ENCODE measurements at places on chromosomes 5 and 9. TPM values are rescaled to one million over a fixed set of nuclear protein-coding genes. Genes with fewer than 3 reads are reported as not detected.

DNA sequence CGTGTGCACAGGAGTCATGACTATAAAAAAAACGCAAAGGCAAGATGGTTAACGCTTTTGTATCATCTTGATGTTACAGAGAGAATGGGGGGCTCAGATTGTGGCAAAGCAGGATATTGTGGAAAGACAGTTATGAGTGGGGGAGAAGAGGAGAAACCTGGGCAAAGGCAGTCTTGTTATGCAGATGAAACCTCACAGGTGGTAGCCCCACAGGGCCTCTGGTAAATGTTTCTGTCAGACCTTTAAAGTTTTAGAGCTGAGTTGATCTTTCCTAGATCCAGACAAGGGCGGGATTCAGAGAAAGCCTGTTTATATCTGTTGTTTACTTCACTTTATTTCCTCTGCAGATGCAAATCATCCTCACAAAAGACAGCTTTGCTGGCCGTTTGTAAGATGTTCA lies 55.2 kb downstream of the C9orf85 start:
- no peak for DNase-seq

DNA sequence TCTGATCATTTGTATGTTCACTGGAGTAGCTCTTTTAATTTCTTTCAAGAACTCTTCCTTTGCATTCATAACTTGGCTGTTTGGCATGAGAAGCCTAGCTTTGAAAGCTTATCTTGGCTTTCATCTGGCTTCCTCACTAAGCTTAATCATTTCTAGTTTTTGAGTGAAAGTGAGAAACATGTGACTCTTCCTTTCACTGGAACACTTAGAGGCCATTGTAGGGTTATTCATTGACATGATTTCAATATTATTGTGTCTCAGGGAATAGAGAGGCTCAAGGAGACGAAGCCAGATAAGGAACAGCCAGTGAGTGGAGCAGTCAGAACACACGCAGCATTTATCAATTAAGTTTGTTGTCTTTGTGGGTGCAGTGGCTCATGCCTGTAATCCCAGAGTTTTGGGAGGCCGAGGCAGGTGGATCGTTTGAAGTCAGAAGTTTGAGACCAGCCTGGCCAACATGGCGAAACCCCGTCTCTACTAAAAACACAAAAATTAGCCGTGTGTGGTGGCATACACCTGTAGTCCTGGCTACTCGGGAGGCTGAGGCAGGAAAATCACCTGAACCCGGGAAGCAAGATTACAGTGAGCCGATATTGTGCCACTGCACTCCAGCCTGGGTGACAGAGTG lies 98.3 kb downstream of the UGCG start:
- DNase-seq: no peak

DNA sequence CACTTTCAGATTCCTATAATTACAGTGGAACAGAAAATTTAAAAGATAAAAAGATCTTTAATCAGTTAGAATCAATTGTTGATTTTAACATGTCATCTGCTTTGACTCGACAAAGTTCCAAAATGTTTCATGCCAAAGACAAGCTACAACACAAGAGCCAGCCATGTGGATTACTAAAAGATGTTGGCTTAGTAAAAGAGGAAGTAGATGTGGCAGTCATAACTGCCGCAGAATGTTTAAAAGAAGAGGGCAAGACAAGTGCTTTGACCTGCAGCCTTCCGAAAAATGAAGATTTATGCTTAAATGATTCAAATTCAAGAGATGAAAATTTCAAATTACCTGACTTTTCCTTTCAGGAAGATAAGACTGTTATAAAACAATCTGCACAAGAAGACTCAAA lies 29.5 kb downstream of the ZFYVE16 start:
- no peak for DNase-seq

DNA sequence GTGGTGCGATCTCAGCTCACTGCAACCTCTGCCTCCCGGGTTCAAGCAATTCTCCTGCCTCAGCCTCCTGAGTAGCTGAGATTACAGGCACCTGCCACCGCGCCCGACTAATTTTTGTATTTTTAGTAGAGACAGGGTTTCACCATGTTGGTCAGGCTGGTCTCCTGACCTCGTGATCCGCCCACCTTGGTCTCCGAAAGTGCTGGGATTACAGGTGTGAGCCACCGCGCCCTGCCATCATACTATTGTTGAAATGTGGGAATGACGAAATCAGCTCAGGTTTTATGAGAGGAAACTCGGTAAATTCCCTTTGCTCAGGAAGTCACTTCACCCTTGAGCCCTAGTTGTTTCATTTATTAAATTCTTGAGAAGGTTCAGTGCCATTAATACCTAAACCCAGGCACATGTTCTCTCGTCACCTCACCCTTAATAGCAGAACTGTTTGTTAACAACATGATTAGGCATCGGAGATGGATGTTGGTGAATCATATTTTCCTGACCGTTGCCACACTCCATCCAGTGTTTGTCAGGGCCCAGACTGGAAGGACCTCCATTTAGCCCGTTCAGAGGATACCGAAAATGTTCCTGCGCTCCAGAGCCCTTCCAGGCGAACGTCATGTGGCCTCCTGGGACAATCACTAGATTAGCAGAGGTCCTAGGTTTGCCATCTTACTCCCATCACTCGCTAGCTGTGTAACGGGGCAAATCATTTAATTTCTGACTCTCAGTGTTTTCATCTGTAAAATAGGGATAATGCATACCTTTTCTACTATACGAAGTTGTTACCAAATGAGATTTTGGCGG lies 20.0 kb upstream of the CREBRF start:
- DNase-seq: peak; percentile 20

DNA sequence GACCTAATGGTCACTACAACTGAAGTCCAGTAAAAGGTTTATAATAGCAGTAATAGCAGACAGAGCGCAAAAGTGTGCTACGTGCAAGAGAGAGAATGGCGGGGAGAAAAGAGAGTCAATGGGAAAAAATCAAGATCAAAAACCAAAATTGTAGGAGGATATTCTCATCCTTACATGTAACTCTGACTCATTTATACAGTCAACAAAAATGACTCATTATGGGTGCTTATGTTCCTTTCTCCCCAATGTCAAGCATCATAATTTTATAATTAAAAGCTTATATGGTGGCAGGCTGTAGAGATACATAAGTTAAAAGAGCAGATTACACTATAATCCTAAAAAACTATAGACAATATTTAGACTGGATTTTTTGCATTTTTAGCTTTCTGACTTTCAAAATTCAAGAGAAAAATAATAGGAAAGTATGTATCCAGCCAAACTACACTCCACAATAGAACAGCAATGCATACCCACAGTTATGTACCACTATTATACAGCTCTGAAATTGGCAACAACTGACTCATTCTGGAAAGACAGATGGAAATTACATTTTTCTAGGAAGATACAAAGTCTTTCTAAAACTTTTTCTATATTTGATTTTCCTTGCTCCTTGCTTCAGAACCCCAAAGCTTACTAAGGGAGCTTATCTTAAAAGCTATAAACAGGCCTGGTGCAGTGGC lies 78.4 kb downstream of the PLPP1 start:
- DNase-seq: no peak

GRCh38 chr9:3730511-3730922 lies 204.7 kb upstream of the RFX3 start:
- DNase-seq: no peak

GRCh38 chr9:81535542-81536241 lies 153.7 kb downstream of the TLE1 start:
- no peak for DNase-seq

DNA sequence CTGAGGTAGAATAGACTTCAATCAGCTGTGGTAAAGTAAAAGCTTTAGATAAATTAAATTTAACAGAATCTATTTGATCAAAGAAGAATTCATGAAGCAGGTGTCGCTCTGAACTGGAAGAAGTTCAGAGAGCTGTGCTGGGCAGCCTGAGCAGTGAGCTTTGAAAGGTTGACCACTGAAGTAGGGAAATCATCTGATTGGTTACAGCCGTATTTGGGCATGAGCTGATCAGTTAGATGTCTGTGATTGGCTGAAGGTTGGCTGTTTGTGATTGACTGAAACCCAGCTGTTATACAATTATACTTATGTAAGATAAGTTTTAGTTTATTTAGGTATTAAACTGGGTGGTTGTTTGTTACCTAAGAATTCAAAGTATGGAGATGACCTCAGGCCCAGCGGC lies 1174.6 kb downstream of the CDH9 start:
- no peak for DNase-seq

GRCh38 chr5:65508978-65509377 lies 27.3 kb upstream of the ADAMTS6 start:
- DNase-seq: no peak

DNA sequence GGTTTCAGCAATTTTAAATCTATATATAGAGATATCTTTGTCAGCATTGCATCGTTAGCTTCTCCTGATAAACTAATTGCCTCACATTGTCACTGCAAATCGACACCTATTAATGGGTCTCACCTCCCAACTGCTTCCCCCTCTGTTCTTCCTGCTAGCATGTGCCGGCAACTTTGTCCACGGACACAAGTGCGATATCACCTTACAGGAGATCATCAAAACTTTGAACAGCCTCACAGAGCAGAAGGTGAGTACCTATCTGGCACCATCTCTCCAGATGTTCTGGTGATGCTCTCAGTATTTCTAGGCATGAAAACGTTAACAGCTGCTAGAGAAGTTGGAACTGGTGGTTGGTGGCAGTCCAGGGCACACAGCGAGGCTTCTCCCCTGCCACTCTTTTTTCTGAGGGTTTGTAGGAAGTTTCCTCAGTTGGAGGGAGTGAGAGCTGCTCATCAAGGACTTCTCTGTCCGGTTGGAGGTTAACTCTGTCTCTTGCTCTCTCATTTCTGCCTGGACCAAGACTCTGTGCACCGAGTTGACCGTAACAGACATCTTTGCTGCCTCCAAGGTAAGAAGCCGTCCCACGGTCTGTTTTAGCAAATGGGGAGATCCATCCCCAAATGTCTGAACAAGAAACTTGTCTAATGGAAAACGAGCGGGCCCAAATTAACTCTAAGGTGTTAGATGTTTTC lies at the start of gene IL4:
IL4 (plus strand) TSS at position 51 of the 692 bp plus-strand sequence; CDS start at position 113, 62 bp downstream.
- no peak for DNase-seq

GRCh38 chr5:137831526-137831925 lies 36.1 kb upstream of the MYOT start:
- DNase-seq: no peak

GRCh38 chr5:143312822-143313221 lies 90.7 kb downstream of the NR3C1 start:
- no peak for DNase-seq

- no peak for DNase-seq
Measured at GRCh38 chr5:31936683-31937082, 237.4 kb downstream of the GOLPH3 start.

GRCh38 chr9:130159057-130159456 lies 13.1 kb upstream of the NCS1 start:
- no peak for DNase-seq

DNA sequence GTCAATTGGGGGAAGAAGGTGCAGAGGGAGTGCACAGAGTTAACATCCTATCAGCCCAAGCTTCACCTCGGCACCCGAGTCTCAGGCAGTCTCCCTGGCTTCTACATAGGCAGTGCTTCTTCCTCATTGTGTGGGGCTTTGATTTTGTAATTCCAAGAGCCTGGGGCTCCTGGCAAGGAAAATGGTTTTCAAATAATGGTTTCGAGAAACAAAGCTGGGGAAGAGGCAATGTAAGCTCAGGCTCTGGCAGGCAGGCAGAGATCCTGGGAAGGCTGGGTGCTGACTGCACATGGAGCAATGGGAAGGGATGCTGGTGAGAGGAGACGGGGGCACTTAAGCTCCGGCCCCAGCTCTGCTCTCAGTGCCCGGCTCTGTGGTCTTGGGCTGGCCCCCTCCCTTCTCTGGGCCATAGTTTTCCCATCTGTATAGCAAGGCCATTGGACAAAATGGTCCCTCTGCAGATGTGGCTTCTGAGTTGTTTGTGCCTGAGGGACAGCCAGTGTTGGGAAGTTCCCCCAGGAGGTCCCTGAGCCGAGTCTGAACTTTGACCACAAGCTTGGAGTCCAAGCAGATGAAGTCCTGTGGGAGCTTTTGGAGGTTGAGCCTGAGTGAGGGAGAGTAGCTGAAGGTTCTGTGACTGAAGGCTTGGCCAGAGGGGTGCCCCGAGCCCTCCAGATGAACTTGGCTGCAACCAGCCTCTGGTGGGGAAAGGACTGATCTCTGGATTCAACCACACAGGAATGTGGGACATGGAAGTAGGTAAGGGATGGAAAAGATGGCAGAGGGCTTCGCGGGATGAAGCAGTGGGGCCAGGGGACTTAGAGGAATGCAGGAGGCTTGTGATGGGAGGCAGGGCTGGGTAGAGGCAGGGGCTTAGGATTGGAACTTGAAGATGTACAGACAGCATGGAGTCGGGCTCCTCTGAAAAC lies 28.5 kb upstream of the IL17B start:
- DNase-seq: no peak

- no peak for DNase-seq
Measured at GRCh38 chr9:89676281-89676680, 71.5 kb downstream of the GADD45G start.

- no peak for DNase-seq
Measured at GRCh38 chr9:98135938-98136337, 16.9 kb upstream of the TRIM14 start.

GRCh38 chr9:137031904-137032640 lies at the start of gene FUT7:
FUT7 (minus strand) TSS chr9:137032088; CDS start chr9:137031991, 97 bp downstream.
- no peak for DNase-seq

GRCh38 chr5:163459819-163460561 lies at the start of gene NUDCD2:
NUDCD2 (minus strand) TSS chr5:163460102; CDS start chr5:163460050, 52 bp downstream.
- peak; percentile 95 for DNase-seq

GRCh38 chr5:37667846-37668245 lies 172.0 kb downstream of the GDNF start:
- no peak for DNase-seq

- no peak for DNase-seq
Measured at GRCh38 chr5:81405126-81405891, 11.4 kb upstream of the ACOT12 start.

DNA sequence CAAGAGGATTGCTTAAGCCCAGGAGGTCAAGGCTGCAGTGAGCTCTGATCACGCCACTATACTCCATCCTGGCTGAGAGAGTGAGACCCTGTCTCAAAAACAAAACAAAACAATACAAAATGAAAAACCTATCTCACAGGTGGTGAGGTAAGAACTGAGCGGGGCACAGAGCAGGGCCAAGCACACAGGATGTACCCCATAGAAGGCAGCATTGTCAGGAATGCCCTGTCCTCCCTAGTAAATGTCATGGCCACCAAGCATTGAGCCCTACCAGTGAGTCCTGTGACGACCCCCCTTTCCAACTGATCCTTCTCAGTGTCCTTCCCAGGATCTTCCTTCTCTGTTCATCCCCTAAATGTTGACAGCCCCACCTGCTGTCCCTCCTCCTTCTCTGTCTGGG lies 44.6 kb upstream of the ALDH1B1 start:
- no peak for DNase-seq

The CD14 gene
- 0.23 TPM for total RNA-seq

The HTR4 gene
- total RNA-seq: not detected

The THBS4 gene
- total RNA-seq: 2.2 TPM

The SUSD3 gene
- total RNA-seq: 69.6 TPM

The FREM1 gene
- not detected for total RNA-seq

The SLC34A3 gene
- total RNA-seq: not detected

The GABRA1 gene
- total RNA-seq: not detected

The PCDHGB5 gene
- not detected for total RNA-seq

The IFNB1 gene
- 0.35 TPM for total RNA-seq

Measured in activated CD4-positive, alpha-beta memory T cell treated with anti-CD3 and anti-CD28 coated beads, Interleukin-2, amount 10 ng/mL, durations not matched to agents 7 days and 5 days (primary cell).